Foreskin keratinocyte (primary cell): ENCODE measurements at places on chromosomes 7 and 10. TPM values are rescaled to one million over a fixed set of nuclear protein-coding genes. Genes with fewer than 3 reads are reported as not detected.
A peak's percentile ranks its signal among the peaks of the same experiment; 100 is the strongest.

GRCh38 chr10:79418886-79419595 is 26.4 kb downstream of the ZCCHC24 start:
- no peak for DNase-seq

DNA sequence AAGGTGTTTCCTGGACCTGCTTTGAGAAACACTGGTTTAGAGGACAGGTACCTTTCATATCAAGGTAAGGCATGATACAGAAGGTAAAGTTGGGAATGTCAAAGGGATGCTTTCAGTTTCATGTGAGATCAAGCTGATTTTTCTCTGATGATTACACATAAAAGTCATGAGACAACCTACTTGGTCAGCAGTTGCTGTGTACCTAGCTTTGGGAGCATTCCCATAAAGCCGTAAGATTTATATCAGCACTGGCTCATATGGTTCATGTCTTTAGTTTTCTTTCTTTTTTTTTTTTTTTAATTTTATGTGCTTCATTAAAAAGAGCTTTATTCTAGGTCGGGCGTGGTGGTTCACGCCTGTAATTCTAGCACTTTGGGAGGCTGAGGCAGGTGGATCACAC is 265.3 kb upstream of the LRGUK start:
- no peak for DNase-seq

DNA sequence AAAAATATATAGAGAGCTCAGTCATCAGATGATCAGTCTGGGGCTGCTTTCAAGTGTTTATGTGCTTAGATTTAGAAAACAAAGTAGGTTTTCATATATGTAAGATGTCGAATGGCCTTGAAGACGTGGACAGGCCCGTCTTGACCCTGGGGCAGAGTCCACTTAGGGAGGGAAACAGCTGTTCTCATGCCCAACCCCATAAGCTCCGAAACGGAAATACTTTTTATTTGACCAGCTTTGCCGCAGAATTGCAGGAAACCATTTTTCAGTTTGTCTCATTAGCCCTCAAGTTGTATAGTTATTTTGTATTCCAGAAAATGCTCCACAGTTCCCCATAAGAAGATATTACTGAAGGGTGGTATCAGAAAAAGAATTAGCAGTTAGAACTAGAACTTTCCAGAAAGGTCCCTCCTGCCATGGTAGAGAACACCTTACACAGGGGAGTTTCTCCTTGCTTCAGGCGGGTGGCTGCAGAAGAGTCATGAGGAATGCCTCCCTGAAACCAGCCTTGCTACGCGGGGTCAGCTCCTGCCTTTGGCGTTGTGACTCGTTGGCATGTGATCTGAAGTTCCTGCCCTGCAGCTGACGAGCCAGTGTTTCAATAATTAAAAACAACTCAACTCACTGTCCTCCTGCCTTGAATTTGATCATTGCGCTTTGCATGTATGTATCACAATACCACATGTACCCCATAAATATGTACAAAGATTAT is 192.7 kb downstream of the CELF2 start:
- no peak for DNase-seq

- no peak for DNase-seq
These were observed 99.9 kb downstream of the LRRN3 start for GRCh38 chr7:111190804-111191203.

DNA sequence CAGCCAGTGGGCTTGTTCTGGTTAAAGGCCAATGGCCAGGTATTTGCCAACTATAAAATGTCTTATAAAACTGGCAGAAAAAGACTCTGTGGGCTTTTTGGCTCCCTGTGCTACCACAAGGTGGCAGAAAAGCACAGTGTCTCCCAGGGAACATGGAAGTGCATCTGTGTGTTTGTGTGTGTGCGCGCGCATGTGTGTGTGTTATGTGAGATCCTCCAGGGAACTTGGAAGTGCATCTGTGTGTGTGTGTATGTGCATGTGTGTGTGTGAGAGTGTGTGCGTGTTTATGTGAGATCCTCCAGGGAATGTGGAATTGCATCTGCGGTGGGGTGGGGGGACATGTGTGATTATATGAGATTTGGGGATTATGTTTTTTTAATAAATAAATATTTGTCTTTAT is 30.2 kb upstream of the ABI1 start:
- peak; percentile 30 for DNase-seq

DNA sequence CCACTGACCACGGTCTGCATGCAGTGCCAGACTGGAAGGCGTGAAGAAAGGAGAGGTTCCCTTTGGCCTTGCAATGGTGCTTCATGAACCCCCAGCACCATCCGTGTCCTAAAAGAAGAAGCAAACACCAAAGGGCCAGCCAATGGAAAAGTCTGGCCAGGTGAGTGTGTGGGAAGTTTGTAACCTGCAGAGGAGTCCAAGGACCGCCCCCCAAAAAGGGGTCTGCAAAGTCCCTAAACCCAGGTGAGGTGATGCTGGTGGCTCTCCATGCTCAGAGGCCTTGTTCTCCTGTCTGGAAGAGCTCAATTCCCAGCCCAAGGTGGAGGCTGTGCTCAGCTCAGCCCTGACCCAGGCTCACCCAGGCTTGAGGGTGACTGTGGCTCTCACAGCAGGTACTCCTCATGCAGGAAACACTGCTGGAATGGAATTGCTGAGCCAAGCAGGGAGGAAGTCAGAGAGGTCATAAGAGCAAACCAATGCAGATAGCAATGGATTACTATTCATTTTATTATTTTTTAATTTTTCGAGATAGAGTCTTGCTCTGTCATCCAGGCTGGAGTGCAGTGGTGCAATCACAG is 52.4 kb upstream of the NANOS1 start:
- DNase-seq, result no peak

The POLR2J2 gene
- 0.35 and 2.9 TPM in 2 replicates for polyA plus RNA-seq

DNA sequence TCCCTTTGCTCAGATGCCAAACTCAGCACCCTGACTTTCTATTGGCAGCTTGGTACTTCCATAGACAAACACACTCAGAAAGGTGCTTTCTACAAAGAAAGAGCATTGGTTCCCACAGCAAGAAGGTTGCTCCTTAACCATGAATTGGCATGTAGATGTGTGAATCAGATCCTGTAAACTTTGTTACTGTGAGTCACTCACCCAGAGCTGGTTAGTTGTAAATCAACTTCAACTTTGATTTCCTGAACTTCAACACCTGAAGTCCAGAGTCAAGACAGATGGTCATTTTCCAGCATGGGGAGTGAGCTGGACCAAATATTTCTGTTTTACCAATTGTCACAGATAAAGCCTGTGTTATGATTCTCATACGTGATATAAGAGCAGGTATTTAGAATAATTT is 797.2 kb downstream of the TNS3 start:
- peak; percentile 82 for DNase-seq

The ZDHHC6 gene
- 23.1 and 26.8 TPM in 2 replicates for polyA plus RNA-seq

DNA sequence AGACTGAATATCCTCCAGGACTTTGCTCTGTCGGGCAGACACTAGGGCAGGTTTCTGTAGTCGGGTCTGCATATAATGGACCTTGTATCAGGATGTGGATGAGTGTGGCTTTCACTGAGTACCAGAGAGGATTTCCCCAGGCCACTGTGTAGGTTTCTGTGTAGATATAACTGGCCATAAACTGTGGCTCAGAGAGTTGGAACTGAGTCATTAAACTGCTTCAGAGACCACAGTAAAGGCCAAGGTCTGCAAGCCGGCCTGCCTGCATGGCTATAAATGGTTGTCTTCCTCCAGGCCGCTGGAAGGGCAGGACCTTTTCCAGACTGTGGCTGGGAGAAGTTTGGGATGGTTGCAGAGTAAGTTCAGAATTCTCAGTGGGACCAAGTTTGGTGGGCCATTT is 16.9 kb downstream of the ZNF92 start:
- no peak for DNase-seq

DNA sequence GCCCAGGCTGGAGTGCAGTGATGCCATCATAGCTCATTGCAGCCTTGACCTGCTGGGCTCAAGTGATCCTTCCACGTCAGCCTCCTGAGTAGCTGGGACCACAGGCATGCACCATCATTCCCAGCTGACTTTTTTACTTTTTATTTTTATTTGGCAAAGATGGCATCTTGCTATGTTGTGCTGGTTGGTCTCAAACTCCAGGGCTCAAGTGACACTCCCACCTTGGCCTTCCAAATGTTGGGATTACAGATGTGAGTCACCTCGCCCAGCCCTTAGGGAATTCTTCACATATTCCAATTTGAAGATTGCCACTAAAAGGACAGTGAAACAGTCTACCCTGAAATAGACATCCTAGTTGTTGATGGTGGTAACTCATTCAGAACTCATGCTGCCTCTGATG is 27.7 kb downstream of the SUGCT start:
- DNase-seq, result no peak

- DNase-seq, result no peak
These were observed 261.5 kb upstream of the SORCS1 start for GRCh38 chr10:107425931-107426553.

GRCh38 chr7:92769844-92770243 is 66.5 kb downstream of the CDK6 start:
- no peak for DNase-seq

DNA sequence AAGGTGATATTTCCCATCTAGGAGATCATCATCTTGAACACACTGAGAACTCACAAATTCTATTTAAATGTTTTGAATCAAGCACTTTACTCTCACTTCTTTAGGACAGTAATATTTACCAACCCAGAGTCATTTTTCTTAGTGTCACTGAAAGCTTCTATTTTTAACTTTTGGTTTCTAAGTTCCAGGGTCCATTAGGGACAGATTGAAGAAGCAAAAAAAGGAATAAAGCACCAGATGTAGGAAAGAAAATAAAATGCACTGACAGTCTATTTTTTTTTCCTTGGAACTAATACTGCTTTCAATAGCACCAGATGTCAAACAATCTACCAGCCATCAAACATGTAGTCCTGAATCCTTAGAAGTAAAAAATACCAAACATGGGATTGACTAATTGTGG is 526.7 kb upstream of the LRRN3 start:
- no peak for DNase-seq

DNA sequence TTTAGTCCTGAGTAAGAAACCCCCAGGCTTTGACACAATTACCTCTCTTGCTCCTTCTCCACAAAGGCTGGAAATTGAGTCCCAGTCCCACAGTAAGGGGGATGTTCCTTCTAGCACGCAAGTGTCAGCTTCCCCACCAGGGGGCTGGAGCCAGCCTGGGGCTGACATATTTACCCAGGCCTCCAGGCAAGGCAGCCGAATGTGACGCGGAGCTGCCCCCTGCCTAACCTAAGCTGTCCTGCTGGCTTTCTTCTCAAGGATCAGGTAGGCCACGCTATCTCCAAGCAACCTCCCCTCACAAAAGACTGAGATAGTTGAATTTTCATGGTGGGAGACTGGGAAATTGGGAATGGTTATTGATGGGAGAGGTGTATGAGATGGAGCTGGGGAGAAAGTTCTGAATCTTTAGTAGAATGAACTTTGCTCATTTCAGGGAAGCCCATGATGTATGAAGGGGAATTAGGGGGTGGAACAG is 19.2 kb upstream of the BMPER start:
- no peak for DNase-seq

GRCh38 chr7:6198689-6199595 is 73.5 kb downstream of the CYTH3 start:
- DNase-seq, result no peak

GRCh38 chr10:84194424-84195043 is at the start of gene CDHR1:
Gene CDHR1 (plus strand): TSS chr10:84194537. CDS start chr10:84194761, 224 bp downstream.
- no peak for DNase-seq

DNA sequence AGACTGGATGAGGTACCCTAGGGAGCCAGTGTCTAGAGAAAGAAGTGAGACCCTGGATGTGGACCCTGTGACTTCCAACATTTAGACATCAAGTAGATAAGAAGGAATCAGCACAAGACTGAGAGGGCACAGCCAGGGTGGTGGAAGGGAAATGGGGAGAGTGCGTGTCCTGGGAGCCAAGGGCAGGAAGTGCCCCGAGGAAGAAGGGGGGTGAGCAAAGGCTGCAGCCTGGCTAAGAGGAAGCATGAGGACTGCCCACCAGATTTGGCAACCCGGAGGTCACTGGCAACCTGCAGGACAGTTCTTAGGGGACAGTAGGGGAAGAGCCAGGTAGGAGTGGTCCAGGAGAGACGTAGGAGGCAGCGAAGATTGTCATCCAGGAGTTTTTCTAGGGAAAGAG is 14.8 kb downstream of the COL13A1 start:
- DNase-seq, result no peak

DNA sequence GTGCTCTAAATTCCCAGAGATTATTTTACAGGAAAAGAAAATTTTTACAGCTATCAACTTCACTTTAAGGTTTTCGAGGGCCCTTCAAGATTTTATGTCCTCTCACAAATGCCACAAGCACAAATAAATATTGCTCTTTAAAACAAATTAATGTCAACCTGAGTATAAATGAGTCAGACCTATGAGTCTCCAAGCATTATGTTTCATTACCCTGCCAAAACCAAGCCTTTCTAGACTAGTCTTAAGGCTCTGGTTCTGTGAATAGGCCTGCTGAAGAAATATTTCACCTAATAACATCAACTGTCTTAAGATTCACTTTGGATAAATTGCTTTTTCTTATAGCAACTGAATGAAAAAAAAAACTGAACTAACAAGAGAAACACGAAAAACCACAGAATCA is 153.0 kb downstream of the PDE1C start:
- DNase-seq, result no peak

The POU6F2 gene
- not detected in 2 replicates for polyA plus RNA-seq

DNA sequence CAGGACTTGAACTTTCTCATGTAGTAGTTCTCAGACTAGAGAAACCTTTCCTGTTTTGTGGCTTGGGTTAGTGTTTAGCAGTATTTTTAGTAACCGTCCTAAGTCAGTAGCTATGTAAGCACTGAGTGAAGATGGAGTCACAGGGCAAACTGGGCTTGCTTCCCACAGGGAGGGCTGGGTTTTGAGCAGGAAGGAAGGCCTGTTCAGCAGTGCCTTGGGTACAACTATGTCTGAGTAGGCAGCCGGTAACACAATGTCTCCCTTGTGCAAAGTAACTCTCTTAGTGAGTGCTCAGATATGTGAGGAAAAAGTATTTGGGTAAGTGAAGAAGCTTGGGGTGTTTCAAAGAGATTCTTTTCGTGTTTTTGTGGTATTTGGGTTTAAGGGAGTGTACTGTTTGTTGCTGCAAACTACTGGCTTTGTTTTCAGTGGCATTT is 96.4 kb downstream of the CCSER2 start:
- peak; percentile 93 for DNase-seq

The SCIN gene
- 0.09 TPM in 1 of 2 replicates, not detected in the other for polyA plus RNA-seq

DNA sequence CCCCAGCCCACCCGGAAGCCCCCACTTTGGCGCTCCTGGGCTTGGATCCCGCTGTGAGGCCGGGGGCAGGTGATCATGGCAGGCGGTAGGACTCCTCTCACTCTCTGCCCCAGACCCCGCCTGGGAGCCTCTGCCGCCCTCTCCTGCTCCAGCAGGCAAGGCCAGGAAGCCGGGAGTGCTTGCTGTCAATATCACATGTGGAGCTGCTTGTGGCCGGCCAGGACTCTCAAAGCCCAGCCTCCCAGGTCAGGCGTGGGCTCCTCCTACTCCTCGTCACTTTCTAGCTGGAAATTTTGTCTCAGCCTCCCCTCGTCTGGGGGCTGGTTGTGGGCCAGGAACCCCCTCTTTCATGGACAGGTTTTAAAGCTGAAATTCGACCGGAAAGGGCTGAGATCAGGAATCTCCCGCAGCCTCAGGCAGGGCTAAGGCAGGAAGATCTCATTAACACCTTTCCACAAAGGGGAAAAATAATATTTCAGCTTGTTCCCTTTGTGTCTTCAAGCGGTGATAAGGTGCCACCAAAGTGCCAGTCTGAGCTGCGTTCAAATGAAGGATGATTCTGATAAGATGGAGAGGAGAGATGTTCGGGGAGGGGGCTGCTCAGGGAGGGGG is 273.6 kb upstream of the PODXL start:
- no peak for DNase-seq
